ENCODE measurements at places on chromosomes 3 and 15.

- no peak for DNase-seq
Measured at GRCh38 chr15:26178640-26179220, 315.6 kb upstream of the ATP10A start.

DNA sequence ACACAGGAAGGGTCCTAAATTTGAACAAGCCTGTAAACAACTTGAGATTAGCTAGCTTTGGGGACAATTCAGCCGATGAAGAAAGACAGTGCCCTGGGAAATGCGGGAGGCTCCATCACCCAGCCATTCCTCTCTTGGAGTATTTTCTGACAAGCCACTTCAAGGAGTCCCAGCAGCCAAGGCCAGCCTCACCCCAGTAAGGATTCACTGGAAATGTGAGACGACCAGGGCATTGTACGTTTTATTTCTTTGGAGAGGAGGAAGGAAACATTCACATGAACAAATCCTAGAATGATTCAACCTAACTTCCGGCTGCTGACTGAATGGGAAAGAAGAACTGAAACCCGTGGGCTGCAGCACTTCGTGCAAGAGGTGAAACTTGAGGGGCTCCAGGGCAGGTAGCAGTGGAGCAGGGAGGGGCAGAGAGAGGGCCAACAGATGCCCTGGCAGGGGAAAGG lies 116.4 kb upstream of the ARHGEF3 start:
- DNase-seq: peak; percentile 76

GRCh38 chr3:7322957-7323669 lies 462.2 kb downstream of the GRM7 start:
- no peak for DNase-seq

- no peak for DNase-seq
Measured at GRCh38 chr15:65338366-65338765, 33.9 kb downstream of the RNU5B-1 start.

GRCh38 chr15:25054943-25055342 lies 100.2 kb downstream of the SNRPN start:
- no peak for DNase-seq

DNA sequence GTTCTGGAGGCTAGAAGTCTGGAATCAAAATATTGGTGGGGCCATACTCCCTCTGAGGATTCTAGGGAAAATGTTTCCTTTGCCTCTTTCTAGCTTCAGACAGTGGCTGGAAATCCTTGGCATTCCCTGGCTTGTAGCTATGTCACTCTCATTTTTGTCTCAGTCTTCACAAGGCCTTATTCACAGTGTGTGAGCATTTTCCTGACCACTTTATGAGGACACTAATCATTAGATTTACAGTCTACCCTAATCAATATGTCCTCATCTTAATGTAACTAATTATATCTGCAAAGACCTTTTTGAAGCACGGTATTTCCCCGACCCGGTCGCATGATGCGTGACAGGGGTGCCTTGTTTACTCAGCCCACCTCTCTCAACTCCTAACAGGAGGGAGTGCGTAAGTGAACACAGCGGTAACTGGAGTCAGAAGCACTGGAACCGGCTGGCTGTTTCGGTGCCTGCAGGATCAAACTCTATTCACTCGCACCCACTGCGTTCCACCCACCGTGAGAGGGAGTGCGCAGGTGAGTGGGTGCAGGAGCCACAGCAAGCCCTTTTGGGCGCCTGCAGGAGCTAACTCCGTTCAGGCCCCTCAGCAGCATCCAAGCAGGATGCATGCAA lies 155.0 kb downstream of the EPHA3 start:
- DNase-seq: no peak

- DNase-seq: no peak
Measured at GRCh38 chr15:64122936-64123351, 27.2 kb downstream of the SNX1 start.

GRCh38 chr3:186107215-186108105 lies 1.4 kb downstream of the ETV5 start:
- peak; percentile 58 for DNase-seq

- no peak for DNase-seq
Measured at GRCh38 chr3:19105826-19106225, 42.5 kb upstream of the KCNH8 start.

DNA sequence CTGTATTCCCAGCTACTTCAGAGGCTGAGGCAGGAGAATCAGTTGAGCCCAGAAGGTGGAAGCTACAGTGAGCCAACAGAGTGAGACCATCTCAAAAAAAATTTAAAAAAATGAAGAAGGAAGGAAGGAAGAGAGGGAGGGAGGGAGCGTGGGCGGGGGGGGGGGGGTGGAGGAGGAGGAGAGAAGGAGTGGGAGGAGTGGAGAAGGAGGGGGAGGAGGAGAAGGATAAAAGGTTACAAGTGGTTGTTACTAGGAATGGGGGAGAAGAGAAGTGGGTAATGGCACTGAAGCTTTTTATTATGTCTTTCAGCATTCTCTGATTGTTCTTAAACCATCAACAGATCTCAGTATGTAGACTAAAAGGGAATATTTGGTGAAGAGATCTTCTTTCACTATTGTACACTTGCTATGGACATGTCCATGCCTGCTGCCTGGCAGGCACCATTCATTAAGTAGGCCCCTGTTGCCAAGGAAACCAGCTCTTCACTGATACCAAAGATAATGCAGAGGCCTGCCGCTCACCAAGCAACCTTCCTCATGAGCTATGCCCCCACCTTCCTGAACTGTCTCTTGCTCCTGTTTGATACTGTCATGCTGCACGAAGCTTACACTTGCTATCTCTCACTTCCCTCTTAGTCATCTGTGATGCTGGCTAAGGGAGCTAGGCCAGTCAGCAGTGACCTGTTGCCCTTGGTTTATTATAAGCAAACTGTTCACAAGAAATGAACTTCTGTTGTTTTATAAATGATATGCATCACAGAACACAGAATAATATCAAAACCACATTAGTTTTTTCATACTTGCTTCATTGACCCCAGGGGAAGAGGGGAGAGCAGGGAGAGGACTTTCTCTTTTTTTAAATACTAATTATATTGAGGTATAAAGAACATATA lies 23.1 kb downstream of the EPM2AIP1 start:
- peak; percentile 75 for DNase-seq

DNA sequence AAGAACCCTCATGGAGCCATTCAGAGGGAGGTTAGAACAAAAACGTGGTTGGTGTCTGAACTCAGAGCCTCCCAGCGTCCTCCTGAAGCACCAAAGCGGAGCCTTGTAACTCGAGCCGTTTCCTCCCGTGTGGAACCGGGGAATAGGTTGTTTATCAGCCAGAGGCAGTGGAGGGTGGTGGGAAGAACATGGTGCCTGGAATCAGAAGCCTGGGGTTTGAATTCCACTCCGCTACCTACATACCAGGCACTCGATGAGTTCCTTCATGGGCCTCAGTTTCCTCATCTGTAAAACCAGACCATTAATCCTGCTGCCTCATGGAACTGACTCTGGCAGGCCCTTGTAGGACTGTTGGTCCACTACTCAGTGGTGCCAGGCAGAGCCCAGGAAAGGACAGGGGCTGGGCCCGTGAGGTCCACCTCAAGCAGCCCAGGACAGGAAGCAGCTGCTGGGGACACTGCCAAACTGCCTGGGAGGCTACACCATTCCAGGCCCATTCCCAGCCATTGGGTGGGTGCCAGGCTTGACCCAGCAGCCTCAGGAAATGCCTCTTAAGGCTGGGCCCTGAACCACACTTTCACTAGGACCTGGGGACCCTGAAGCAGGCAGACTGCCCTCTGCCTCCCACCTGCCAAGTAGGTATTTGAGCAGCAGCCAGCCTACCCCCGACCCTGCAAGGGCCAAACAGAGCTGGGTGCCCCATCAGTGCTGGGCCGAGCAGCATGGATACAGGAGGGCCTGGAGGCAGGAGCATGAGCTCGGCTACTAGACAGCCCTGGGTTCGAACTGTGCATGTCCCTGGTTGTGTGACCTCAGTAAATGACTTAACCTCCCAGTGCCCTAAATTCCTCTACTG lies 33.4 kb downstream of the PRKCD start:
- DNase-seq: no peak

- DNase-seq: no peak
Measured at GRCh38 chr3:165443664-165444063, 247.5 kb upstream of the SLITRK3 start.

DNA sequence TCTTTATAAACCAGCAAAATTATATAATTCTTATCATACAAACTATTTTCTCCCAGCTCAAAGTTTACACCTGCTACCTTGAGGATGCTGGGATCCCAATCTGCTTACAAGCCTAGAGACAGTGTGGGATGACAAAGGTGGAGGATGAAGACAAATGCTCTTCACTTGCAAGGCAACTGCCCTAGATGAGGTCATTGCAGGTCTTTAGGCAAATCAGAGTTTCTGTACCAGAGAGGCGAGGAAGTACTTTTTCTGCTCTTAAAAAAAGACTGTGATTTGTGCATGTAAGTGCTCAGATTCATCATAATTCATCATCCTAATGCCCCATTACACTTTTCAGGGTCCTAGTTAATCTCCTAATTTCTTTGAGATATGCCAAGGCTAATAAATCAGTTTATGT lies 376.1 kb downstream of the ZPLD1 start:
- no peak for DNase-seq

GRCh38 chr15:76433798-76434400 lies 97.3 kb downstream of the ISL2 start:
- no peak for DNase-seq
